ENCODE measurements at places on chromosomes 1 and 21.
A peak's percentile ranks its signal among the peaks of the same experiment; 100 is the strongest.

- DNase-seq, result no peak
Measured at GRCh38 chr1:205424901-205425600, 3.2 kb upstream of the LEMD1 start.

GRCh38 chr1:226133504-226134123 lies 52.9 kb downstream of the ACBD3 start:
- DNase-seq, result no peak

GRCh38 chr1:241308011-241308410 lies 49.0 kb downstream of the RGS7 start:
- DNase-seq, result no peak

DNA sequence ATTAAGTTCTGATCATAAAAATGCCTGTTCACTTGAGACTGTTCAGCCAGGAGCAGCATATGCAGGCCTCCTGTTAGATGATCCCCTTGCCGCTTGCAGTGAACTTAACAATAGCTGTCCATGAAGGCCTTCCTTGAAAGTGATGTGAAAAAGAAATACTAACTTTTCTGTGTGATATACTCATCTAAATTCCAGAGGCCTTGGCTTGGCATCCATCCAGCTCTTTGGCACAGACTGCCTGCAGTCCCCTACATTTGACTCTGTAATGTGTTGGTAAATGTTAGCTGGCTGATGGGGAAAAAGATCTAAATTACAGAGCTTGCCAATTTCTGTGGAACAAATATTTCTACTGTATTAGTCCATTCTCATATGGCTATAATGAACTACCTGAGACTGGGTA lies 73.7 kb downstream of the KCNK2 start:
- DNase-seq, result peak; percentile 50

GRCh38 chr21:43944078-43944633 lies 68.0 kb upstream of the TRAPPC10 start:
- DNase-seq, result no peak

GRCh38 chr21:31399591-31399990 lies 55.5 kb upstream of the TIAM1 start:
- no peak for DNase-seq

DNA sequence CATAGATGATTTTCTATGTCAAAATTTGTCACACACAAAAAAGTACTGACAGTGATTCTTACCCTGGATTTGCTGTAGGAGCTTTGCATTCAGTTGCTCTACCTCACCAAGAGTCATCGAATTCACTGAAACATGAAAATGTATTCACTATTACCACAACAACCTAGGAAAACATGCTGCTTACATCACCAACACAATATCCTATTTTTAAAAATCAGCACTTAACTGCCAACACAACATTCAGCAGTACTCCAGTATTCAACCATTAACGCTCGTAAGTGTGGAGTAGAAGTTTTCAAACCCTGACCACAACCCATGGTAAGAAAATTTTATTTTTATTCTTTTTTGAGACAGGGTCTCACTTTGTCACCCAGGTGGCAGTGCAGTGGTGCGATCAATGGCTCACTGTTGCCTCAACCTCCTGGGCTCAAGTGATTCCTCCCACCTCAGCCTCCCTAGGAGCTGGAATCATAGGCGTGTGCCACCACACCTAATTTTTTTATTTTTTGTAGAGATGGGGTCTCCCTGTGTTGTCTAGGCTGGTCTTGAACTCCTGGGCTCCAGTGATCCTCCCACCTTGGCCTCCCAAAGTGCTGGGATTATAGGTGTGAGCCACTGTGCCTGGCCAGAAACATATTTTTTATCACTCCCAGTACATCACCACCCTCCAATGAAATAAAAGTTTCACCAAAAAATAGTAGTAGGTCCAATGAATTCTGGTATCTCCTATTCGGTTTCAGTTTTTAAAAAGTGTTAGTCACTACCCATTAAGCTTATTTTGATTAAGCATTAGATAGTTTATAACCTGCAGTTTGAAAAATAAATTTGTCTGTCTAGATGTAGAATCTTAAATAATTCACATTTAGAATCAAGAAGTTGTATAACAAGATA lies 23.8 kb downstream of the C21orf91 start:
- no peak for DNase-seq

DNA sequence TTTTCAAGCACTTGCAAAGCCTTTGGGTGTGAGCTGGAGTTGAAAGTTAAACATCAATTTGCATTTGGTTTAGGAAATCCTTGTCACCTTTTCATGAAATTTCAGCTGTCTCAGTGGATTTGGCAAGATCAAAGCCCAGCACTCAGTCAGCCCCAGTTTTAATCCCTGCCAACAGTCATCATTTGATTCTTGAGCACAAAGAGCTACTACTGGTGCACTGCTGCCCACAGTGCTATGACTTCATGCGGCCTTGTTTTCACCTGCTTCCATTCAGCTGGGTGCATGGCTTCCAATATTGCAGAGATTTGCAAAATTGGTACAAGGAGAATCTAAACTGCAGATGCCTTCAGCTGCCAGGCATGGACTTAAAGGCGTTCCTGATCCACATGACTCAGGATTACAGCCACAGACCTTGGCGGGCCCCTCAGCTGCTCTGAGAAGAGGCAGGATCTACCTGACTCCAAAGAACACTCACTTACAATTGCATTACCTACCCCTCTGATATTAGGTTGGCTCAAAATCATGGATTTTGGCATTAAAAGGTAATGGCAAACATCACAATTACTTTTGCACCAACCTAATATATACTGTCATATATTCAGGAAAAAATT lies 259.1 kb downstream of the DSCAM start:
- no peak for DNase-seq

DNA sequence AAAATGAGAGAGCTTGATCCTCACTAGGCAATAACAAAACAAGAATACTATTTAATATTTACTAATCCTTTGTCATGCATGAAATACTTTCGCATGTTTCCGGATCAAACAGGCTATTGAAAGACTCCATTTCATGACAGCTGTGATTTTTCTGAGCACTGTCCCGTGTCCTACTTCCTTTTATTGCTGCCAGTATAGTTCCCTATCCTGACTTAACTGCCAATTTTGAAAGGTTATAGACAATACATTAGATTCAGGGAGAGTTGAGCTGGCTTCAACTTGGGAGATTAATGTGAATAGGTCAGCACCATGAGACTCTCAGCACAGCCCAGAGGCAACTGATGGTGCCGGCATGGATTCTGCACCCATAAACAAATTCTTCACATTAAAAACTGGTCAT lies 225.8 kb downstream of the VAV3 start:
- no peak for DNase-seq

Measured in IMR-90 (cell line).